ENCODE measurements at places on chromosomes 3 and 15. TPM values are rescaled to one million over a fixed set of nuclear protein-coding genes. Genes with fewer than 3 reads are reported as not detected.

CP gene
- total RNA-seq: 68.4 TPM

SPESP1 gene
- 7.2 TPM for total RNA-seq

GHSR gene
- total RNA-seq: not detected

LDHAL6B gene
- total RNA-seq: not detected

RTP1 gene
- total RNA-seq: not detected

AP3S2 gene
- 42.1 TPM for total RNA-seq

DNA sequence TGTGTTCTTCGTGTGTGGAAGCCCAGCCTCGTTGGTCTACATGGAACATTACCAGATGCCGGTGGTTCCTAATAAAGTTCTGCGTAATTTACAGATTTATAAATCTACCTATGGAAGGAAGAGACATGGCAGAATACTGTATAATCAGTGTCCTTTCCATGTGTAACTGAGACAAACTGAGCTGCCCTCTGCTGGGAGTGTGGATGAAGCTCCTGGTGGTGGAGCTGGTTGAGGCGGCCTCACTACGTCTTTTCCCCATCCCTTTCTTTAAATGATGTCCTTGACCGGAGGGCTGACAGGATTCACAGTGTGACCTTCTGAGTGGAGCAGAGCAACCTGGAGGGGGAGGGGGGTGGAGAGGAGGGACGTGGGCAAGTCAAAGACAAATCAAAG is 267.0 kb upstream of the CHRM5 start:
- H3K27ac ChIP-seq: no peak overlapping the region
- H3K27me3 ChIP-seq: no peaks in the 10 kb centered on the region
- no peaks in the 10 kb centered on the region for H3K36me3 ChIP-seq
- H3K4me3 ChIP-seq: no peak overlapping the region

GRCh38 chr15:29331669-29332068 is 62.0 kb upstream of the NSMCE3 start:
- H3K4me3 ChIP-seq: no peak overlapping the region
- no peaks in the 10 kb centered on the region for H3K27me3 ChIP-seq
- no peak for DNase-seq
- no peaks in the 10 kb centered on the region for H3K36me3 ChIP-seq
- H3K27ac ChIP-seq: no peak overlapping the region

DNA sequence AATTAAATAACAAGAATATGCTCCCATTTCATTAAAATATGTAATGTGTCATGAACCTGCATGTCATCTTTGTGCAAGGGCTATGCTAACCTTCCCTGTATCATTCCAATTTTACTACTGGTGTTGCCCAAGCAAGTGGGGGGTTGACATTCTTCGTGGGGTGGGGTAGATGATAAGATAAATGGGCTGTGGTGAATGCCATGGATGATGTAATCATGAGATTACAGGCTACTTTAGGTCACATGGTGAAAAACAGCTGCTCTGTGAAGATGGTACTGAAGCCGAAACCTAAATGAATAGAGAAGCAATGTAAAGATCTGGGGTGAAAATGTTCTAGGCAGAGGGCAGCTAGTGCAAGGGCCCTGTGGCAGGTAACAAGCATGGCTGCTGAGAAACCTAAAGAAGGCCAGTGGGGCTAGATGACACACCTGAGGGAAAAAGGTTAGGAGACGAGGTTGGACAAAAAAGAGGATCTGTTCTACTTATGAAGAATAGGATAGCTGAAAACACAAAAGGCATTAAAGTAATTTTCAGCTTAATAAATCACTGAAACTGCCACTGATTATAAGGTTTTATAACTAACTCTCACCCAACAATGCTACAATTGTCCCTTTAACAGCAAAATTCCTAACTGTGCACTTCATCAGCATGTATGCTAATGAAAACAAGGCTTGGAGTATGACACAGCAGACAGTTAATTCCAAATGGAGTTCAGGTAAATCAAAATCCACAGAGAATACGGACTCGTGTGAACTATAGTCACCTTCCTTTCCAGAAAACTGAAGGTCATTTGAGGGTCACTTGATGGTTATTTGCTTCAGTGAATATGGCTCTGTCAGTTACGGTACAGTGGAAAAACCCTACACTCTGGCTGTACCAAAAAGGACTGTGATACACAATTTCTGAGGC is 35.0 kb downstream of the MTMR10 start:
- no peaks in the 10 kb centered on the region for H3K4me1 ChIP-seq
- H3K27me3 ChIP-seq: no peaks in the 10 kb centered on the region
- H3K36me3 ChIP-seq: peaks cover 80% of the 10 kb centered on the region
- H3K4me3 ChIP-seq: no peak overlapping the region

GRCh38 chr3:100338911-100339310 is 4.4 kb downstream of the NIT2 start:
- H3K4me1 ChIP-seq: peaks cover 12% of the 10 kb centered on the region
- no peak for DNase-seq
- no peaks in the 10 kb centered on the region for H3K27me3 ChIP-seq

DNA sequence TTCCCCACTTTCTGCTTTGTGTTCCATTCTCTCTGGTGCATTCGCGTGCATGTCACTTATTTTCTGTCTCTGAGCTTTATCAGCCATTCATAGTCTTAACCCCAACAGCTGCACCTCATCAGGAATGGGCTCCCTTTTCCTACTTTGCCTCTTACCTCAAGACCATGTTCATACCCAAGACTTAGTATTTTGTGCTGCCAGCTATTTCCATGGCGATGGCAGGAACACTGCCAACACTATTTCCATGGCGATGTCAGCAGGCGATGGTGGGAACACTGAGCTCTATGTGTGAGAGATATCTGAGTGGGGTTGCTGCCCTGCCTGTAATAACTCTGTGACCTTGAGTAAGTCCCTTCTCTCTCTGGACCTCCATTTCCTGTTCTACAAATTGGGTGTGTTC is 5.5 kb downstream of the ZNF35 start:
- H3K4me1 ChIP-seq: no peaks in the 10 kb centered on the region
- H3K27ac ChIP-seq: no peak overlapping the region
- no peak overlapping the region for H3K4me3 ChIP-seq
- peaks cover 76% of the 10 kb centered on the region for H3K36me3 ChIP-seq
- DNase-seq: no peak

- no peaks in the 10 kb centered on the region for H3K36me3 ChIP-seq
- no peak overlapping the region for H3K4me3 ChIP-seq
- no peaks in the 10 kb centered on the region for H3K4me1 ChIP-seq
- no peaks in the 10 kb centered on the region for H3K27me3 ChIP-seq
- H3K27ac ChIP-seq: no peak overlapping the region
These were observed 247.2 kb downstream of the LSAMP start for GRCh38 chr3:116198087-116198486.

DNA sequence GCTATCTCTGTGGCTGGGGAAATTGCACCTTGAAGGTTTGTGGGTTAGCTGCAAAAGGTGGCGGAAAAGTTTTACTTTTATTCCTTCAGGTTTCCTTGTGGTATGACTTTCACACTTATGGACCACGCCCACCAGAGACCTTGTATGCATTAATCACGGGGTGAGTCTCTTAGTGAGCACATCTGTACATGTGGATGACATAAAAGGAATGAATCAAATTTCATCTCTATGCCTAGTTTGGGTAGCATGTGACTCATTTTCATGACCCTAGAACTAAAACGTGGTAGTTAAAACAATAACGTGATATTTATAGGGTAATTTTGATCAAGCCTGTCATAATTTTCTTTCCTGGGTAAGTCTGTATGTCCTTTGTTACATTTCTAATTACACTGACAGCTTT is 141.7 kb downstream of the PDCD6IP start:
- no peak overlapping the region for H3K4me3 ChIP-seq
- no peaks in the 10 kb centered on the region for H3K27me3 ChIP-seq

- H3K4me1 ChIP-seq: no peaks in the 10 kb centered on the region
- no peak overlapping the region for H3K4me3 ChIP-seq
- H3K27me3 ChIP-seq: no peaks in the 10 kb centered on the region
- H3K36me3 ChIP-seq: no peaks in the 10 kb centered on the region
These were observed 173.4 kb upstream of the PPP2R3A start for GRCh38 chr3:135792174-135792573.

Data from right atrium auricular region (tissue), 2 donors.